SIG-M5 (cell line): ENCODE measurements at places on chromosomes 4 and X.

DNA sequence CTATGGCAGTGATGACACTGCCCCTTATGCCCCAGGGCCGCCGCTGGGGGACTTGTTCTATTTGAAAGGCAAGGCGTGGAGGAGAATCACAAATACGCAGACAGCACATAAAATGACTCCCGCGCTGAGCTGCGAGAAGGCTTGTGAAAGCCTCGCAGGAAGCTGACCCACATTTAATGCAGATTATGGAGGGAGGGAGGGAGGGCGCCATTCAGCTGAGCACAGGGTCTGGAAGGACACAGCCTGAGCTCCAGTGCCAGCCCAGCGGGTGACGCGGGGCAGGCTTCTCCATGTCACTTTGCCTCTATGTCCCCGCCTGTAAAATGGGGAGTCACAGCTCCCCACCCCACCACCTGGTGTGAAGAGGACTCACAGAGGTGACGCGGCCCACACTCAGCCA lies 14.3 kb downstream of the ABLIM2 start:
- no peak for DNase-seq

GRCh38 chr4:91330555-91331137 lies 973.1 kb upstream of the GRID2 start:
- DNase-seq: no peak

DNA sequence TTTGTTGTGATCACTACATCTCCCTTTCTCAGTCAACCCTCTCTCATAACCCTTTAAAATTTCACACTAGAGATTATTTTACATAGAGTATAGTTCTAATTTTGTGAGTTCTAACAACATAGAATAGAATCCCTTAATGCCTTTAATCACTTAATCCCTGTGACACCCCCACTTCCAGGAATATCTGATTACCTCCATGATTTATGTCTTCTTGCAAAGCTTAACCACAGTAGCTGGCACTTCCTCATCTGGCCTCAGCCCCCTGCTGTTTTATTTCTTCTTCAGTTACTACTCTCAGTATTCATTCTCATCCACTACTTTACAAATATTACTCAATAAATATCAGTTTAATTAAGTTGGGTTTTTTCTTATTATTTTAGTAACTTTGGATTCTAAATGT lies 340.9 kb downstream of the CENPC start:
- no peak for DNase-seq

DNA sequence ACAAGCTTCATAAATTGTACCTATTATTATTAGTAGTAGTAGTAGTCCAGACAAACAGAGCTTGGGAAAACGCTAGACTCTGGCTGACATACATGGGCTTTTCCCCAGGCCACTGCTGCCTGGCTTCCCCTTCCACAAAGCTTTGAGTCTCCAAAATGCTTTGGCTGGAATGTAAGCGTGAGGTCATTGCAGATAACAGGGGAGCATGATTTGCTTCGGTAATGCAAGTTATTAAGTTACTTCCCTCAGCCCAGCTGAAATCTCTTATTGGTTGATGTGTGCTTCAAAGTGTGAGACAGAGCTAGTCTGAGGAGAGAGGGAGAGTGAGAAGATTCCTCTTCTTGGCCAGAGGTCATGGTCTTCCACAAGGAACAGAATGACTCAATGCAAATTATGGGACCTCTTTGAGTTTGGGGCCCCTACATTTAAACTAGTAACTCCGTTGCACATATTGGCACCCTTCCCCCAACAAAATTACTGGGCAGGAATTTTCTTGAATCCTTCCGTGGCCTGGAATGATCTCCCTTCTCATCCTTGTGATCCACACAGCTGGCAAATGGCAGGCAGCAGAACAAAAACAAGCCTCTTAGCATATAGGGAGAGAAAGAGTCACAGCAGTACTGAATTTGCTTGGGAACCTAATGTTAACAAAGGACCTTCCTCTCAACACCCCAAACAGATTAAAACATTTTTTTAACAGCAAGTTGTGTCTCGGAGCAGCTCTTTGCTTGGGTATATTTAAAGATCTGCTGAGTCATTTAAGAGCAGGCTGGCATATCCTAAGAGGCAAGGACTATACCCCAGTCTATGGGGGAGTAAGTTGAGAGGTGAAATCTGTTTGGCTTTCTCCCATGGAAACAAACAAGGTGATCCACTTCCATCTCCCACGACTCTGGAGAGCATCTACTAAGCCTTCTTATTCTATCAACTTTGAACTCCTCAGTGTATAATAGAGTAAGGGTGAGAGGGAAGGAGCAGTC lies 19.9 kb downstream of the AR start:
- no peak for DNase-seq

DNA sequence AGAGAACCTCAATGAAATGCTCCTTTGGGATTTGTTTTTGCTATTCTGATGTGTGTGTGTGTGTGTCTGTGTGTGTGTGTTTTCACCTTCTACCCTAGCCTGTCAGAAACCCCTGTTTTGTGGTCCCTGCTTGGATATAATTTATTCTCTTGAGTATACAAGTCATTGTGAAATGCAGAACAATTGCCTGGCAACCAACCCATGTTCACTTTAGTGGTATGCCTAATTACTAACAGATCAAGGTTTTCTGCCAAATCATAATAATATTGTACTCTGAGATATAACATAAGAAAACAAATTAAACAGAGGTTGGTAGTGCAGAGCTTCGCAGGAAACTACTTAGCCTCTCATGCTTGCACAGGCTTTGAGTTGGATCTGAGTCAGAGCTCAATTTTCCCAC lies 7.0 kb upstream of the TET2 start:
- no peak for DNase-seq

- no peak for DNase-seq
Measured at GRCh38 chrX:17616936-17617335, 120.4 kb upstream of the SCML1 start.

DNA sequence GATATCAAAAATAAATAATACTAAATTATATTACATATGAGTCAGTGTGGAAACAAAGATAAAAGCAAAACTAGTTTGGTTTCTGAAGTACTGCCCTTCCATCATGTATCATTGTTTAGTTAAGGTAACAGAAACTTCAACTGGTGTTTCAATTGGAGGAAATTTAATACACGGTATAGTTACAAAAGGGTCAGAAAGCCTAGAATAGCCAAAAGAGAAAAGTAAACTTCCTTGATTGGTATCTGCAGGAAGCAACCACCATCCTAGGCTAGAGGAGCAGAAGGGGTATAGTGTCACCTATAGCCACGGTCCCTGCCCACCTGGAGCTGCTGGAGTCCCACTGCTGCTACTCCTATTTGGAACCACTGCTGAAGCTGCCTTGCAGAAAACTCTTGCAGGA lies 185.6 kb downstream of the SLC7A11 start:
- DNase-seq: no peak

DNA sequence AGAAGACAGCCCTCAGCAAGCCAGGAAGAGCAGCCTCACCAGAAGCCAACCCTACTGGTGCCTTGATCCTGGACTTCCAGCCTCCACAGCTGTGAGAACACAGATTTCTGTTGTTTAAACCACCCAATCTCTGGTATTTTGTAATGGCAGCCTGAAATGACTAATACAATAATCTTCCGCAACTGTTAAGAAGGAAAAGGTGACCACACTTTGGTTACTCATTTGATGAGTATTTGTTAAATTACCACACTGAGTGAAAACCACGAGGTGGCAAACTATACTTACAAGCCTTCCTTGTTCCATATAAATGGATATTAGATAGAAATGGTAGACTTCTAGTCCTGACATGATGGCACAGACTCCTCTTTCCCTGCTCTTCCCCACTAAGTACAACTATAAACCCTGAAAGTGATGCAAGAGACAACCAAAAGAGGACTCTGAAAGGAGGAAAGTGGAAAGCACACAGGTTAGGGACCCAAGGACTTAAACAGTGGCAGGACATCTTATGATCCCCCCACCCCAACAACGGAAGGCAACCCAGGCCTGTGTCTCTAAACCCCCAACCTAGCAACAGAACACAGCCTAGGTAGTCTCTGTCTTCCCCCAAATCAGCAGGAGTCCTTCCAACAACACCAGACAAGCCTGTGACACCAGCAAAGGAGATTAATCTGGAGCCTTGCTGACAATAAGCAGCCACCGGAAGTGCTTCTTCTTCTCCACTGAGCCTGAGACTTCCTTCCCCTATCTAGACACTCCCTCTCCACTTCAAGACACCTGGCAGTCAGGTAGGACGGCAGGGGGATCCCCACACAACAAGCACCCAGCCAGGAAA lies 12.3 kb downstream of the ZNF182 start:
- DNase-seq: no peak

DNA sequence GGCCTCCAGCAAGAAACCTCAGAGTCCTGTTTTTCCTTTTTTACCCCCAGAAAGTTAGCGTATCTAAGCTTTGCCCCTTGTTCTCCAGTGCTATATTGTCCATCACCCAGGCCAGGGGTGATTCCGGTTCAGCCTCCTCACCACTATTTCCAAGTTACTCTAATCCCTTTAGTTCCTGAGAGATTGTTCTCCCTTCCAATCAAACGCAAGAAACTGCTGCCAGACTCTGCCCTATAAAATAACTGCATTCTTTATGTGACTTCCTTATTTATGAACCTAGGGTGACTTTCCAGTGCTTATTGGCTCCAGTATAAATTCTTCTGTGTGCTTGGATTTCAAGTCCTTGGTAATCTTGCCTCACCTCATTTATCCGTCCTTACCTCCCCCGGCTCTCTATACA lies 65.7 kb downstream of the CLCN5 start:
- DNase-seq: no peak
